Astrocyte (in vitro differentiated cells and primary cell): ENCODE measurements at places on chromosomes 12 and 14.

DNA sequence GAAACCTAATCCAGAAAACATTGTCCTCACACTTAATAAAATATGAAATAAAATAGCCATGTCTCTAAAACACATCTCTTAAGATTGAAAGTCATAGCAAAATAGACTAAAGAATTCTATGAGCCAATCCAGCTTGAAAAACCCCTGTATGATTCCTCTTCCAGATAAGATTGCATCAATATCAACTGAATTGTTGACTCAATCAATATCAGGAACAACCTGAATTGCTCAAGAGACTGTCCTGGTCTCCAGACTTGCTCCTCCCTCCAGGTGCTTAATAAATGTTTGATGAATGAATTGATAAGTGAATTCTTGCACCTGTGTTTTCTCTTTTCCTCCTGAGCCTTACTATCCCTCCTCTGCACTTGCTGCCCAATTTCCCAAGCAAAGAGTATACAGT, 162.1 kb downstream of the NTF3 start:
- no peak for DNase-seq

- no peak for DNase-seq
These were observed 15.8 kb upstream of the PPM1A start for GRCh38 chr14:60233251-60233650.

DNA sequence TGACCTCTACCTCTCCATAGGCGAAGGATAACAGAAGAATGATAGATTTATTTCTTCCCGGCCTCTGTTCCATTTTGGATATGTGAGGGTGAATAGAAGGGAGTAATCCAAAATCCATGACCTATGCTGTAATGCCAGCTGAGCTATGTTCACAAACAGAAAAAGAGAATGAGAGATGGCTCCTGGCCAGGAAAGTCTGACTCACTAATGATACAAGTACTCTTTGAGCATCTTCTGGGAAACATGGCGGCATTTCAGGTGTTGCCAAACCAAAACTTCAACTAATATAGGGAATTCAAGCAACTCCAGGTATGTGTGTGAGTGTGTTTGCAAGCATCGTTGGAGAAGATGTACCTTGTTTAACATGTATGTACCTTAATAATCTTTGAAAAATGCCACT, 55.1 kb downstream of the MED13L start:
- peak; percentile 94 for DNase-seq

DNA sequence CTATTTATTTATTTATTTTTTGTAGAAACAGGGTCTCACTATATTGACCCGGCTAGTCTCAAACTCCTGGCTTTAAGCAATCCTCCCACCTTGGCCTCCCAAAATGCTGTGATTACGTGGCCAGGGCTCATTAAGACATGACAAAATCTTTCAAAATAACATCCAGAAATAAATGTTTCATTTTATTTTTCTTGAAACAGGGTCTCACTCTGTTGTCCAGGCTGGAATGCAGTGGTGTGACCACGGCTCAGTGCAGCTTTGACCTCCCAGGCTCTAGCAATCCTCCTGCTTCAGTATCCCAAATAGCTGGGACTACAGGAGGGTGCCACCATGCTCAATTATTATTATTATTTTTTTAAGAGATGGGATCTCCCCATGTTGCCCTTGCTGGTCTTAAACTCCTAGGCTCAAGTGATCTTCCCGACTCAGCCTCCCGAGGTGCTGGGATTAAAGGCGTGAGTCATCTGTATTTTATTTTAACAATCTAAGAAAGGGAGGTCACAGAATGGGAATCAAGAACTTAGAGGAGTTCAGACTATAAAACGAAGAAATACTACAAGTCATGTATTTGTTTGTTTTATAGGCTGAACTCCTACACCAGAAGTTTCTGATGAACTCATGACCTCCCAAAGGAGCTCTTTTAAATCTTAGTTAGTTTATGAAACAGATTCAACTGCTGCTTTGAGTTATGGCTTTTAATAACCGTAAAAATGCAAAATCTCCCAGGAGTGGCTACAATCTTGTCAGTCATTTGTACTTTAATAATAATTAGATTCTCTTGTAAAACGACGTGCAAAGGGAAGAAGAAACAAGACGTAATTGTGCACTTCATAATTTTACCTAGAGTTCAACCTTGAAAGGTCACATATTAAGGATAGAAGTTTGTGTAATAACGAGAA, 2.1 kb upstream of the TMEM263 start:
- peak; percentile 26 for DNase-seq

GRCh38 chr14:37539992-37540391, 55.1 kb downstream of the FOXA1 start:
- no peak for DNase-seq

- no peak for DNase-seq
These were observed 1.4 kb upstream of the TRMT61A start for GRCh38 chr14:103527408-103528145.

- peak; percentile 84 for DNase-seq
These were observed 286.7 kb downstream of the ZFP36L1 start for GRCh38 chr14:68506021-68506644.

GRCh38 chr14:33163600-33163999, 224.9 kb downstream of the NPAS3 start:
- no peak for DNase-seq

- peak; percentile 83 for DNase-seq
These were observed 1.8 kb downstream of the ELK3 start for GRCh38 chr12:96195845-96196451.

DNA sequence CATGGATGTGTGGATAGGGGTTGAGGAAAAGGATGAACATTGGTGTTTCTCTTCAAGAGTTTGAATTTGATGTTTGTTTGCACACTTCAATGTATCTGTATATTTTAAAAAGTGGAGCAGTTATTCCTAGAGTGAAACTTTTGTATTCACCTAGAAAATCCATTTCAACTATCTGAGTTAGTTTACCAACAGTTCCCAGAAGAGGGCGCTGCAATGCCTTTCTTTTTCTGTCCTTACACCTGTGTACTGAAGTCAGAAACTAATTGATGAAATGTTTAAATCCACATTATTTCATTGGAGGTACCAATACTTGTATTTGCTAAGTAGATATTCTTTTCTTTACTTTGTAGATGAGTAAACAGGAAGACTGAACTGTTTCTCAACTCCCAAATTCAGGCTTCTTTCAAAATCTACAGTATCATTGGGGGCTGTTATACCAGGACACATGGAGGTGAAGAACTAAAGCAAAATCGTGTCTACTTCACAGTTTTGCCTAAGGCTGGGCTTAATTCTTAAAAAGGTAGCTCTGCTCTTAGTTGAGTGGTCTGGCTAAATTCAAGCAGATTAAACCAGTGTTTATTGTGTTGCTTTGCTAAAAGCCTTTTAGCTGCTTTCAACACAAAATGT, 26.6 kb upstream of the KLRB1 start:
- no peak for DNase-seq

- no peak for DNase-seq
These were observed 5.3 kb downstream of the B4GALNT1 start for GRCh38 chr12:57627501-57628279.

GRCh38 chr14:22390195-22390594, 198.8 kb downstream of the DAD1 start:
- no peak for DNase-seq

DNA sequence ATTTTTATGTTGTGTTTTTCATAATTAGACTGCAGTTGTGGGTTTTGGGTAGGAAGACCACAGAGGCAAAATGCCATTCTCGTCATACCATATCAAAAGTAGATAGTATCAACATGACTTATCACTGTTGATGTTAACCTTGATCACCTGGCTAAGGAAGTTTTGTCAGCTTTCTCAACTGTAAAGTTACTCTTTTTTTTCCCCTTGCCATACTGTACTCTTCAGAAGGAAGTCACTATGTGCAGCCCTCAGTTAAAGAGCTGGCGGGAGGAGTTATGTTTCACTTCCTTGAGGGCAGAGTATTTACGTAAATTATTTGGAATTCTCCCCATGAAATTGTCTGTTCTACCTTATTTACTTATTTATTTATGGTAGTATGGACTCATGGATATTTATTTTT, 78.7 kb downstream of the PRORP start:
- no peak for DNase-seq

DNA sequence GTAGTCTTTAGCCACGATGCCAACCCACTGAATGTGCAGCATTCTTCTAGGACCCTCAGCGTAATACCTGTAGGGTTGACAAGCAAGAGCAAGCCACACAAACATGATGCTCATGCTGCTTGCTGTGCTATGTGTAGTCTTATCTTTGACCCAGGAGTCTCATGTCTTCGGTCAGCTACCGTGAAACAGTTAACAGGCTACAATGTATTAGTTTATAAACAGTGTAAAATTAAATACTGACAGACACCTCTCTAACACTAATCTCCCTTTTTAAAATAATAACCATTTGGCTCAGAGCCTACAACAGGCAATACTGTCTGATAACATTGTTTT, 1.9 kb downstream of the EAPP start:
- no peak for DNase-seq

GRCh38 chr12:76010732-76011458, 20.7 kb downstream of the PHLDA1 start:
- DNase-seq = peak; percentile 30

DNA sequence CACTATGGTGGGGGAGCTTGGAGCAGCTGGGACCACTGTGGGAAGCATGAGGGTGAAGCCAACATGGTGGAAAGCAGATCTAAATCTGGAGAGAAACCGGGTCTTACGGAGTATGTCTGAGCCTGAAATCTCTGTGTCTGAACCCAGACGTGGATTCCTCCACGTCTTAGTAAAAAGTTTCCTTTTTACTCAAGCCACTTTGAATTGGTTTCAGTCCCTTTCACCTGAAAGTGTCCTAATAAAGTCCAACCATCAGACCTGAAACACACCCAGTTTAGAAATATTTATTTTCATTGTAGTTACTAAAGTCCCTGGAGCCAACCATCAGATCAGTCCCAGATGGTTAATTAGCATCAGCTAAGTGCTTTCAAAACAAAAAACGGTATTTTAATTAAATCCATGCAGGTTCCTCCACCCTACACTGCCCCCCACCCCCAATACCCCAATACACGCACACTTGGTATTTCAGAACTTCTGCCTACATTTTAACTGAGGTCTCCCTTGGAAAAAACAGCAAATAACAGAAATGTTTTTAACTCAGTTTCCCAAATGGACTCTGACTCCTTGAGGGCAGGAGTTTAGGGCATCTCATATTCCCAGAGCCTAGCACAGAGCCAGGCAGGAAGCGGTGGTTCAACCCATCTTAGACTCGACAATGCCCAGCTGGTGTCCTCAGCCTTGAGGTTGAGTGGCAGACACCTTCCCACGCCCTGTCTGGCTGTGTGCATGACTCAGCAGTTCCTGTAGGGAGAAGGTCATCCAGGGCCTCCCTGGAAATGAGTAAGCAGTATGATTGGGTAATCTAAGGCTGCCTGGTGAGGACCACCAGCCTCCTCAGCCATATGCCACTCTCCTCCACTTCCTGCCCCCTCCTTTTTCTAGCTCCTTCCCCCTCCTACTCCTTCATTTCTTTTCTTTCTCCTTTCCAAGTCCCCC, 175.8 kb downstream of the TTC8 start:
- peak; percentile 96 for DNase-seq

DNA sequence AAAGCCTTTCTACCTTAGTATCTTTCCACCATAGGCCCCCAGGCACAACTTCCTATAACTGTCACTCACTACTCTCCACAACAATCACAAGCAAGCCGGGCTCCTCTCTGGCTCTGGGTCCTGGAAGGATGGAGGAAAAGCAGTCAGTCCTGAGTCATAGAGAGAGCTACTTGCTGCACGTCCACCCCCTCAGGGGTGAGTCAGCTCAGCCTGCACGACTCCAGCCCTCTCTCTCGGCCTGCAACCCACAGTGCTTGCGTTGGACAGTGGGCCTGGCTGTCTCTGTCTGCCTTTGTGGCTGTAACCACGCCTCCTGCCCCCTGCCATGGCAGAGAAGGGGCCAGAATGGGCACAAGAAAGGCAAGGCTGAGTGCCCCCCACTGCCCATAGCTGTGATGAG, 154.1 kb upstream of the FKBP4 start:
- DNase-seq = peak; percentile 97

- no peak for DNase-seq
These were observed 142.4 kb upstream of the SLC16A7 start for GRCh38 chr12:59453475-59453874.

DNA sequence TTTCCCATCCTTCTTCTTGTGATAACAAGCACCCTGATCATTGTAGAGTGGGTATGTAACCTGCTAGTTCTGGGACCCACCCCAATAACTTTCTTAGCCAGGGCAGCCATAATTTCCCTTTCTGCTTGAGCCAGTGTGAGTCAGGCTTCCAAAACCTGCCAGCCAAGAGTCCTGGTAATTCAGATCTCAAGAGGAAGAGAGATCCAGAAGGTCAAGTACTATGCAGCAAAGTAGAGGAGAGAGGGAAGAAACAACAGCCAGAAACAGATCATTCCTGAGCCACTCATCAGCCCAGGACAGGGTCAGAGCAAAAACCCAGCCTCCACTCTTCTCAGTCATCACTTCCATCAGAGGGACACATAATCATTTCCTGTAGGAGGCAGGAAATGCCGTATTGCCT, 182.0 kb downstream of the DICER1 start:
- DNase-seq = no peak

- DNase-seq = peak; percentile 51
These were observed 8.3 kb downstream of the PROX2 start for GRCh38 chr14:74867673-74868072.

DNA sequence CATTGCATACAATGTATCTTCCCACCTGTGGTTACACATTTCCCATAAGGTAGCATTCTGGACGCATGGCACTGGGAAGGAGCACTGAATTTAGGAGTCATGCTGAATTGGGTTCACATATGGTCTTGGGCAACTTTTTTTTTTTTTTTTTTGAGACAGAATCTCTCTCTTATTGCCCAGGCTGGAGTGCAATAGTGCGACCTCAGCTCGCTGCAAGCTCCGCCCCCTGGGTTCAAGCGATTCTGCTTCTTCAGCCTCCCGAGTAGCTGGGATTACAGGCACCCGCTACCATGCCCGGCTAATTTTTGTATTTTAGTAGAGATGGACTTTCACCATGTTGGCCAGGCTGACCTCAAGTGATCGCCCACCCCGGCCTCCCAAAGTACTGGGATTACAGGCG, 13.3 kb downstream of the DIP2B start:
- no peak for DNase-seq
